CD14-positive monocyte (primary cell): ENCODE measurements at places on chromosomes 3 and 15.

GRCh38 chr15:68709876-68710275, 110.8 kb downstream of the ANP32A start:
- DNase-seq: no peak

- no peak for DNase-seq
These were observed 23.2 kb downstream of the NRG4 start for GRCh38 chr15:75989045-75989444.

DNA sequence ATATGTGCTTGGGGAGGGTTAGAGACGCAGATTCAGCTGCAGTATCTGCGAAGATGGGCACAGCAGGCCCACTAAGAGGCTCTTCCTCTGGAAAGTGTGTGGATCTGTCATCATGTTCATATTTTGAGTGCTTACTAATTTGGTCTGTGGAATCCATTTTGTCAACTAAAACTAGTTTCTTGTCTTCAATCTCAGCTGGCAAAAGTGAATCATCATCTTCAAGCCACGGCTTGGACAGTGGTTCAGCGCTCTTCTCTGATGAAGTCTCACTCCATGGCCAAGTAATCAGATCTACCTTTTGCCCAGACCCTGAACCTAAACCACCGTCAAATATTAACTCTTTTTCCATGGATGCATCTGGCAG, 76.2 kb downstream of the IMPG2 start:
- no peak for DNase-seq

DNA sequence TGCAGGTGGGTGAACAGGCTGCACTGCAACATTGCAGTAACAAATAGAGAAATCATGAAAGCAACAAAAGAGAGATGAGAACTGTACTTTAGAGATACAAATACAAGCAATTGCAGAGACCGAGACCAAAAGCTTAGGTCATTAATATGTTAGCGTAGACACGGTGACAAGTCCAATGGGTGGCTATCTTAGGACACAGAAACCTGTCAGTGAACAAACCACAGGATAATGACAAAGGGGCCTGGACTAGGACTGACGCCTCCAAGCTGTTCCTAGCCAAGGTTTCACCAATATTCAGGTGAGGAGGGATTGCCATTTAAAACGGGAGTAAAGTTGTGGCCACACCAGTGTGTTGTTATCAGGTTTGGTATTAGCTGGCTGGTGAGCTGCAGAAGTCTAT, 41.7 kb upstream of the BLM start:
- DNase-seq: no peak

DNA sequence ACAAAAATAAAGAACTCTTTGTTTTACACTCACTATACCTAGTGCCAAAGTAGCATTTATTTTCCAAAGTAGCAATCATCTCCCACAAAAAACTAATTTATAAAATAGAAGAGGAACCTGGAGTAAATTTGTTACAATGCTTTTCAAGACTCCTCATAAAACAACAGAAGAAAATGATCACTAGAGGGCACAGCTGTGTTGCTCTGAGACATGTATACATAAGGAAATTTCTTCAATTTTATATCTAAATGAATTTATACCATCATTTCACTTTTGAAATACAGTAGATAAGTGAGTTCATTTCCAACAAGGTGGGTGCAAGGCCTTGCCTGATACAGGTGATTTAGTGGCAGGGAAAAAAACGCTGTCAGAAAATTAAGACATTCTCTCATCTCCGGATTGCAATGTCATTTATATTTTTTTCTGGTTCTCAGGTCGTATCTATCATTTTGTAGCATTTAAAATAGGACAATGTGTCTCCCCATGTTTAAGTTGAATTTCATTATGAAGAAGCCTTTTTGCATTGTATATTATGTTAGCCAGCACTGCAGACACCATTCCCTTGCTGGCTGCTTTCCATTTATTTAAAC, 25.3 kb upstream of the ARHGEF26 start:
- no peak for DNase-seq

DNA sequence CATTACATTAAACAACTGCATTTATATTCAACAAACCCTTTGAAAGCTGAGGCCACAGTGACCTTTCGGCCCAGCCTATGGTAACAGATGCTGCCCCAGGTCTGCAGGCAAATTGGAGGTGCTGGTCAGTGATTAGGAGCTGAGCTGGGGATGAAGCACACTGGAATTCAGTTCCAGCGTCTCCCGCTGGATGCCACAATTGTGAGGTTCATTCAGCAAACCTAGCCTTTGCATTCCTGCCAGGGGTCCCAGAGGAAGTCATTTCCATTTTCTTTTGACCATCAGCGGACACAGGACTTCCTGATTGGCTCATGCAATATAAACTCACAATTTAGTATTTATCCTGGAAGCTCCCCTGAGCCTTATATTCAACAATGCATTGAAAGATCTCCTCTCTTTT, 89.5 kb downstream of the IL20RB start:
- no peak for DNase-seq
